Uterus (tissue), 4 donors: ENCODE measurements at places on chromosomes 2 and 18. TPM values are rescaled to one million over a fixed set of nuclear protein-coding genes. Genes with fewer than 3 reads are reported as not detected.

DNA sequence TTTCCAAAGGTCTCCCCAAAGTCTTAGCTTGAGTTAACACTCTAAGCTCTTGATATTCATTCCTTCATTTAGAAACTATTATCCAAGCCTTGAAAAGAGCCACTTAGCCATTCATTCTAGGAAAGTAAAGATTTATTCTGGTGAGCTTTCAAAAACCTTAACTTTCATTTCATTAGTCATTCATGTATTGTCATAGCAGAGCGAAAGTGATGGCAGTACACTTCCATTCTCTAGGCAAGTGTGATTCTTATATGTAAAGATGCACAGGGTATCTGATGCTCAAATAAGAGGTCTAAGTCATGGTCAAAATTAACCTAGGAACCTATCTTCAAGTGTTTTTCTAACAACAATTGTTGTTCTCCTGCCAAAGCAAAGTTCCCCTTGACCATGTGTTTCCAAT, 553.0 kb upstream of the FANCL start:
- DNase-seq = no peak

DNA sequence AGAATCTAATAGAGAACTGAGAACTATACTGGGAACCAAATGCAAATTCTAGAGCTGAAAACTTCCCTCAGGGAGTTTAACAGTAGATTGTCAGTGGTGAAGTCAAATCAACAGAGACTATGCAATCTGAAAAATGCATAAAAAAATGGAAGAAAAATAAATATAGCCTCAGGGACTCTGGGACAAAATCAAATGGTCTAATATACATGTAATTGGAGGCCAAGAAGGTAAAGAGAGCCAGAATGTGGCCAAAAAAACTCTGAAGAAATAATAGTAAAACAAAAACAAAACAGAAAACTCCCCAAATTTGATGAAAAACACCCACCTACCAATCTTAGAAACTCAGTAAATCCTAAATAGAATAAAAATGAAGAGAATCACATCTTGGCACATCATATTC, 16.5 kb downstream of the DNAJC27 start:
- no peak for DNase-seq

- DNase-seq = no peak
These were observed 59.5 kb downstream of the ATAD2B start for GRCh38 chr2:23867449-23867848.

DNA sequence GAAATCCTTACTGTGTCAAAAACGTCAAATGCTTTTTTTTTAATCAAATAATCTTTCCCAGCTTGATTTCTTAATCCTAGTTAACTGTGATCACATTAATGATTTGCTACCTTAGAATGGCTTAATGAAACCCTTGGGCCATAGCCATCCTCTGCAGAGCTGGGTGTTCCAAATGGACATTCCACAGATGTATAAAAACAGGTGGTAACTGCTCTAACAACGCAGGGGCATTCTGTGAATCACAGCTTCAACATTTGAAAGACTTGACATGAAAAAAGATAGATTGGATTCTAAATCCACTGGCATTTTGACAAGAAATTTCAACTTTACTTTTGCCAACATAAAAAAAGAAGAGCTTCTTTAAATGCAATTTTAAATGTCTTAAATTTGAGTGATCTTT, 69.8 kb upstream of the RASGRP3 start:
- DNase-seq = no peak

DNA sequence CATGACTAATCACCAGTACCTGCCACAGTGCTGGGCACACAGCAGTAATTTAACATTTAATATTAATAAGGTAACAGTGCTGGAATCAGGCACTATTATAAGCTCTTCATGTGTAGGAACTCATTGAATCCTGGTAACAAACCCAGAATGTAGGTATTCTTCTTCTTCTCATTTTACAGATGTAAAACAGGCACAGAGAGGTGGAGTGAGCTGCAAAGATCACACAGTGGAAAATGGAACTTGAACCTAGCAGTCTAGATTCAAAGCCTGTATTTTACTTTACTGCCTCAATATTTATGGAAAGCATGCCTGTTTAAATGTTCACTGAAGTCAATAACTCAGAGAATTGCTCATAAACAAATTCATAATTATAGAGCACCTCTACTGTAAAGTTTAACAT, 3.7 kb upstream of the VAPA start:
- DNase-seq = no peak

- no peak for DNase-seq
These were observed 241.1 kb upstream of the VWC2L start for GRCh38 chr2:214169736-214170135.

- DNase-seq = no peak
These were observed 62.2 kb downstream of the PTRHD1 start for GRCh38 chr2:24731040-24731439.

GRCh38 chr2:237824085-237824484, 25.5 kb downstream of the RBM44 start:
- DNase-seq = no peak

GRCh38 chr18:56639104-56639381, 651 bp upstream of the TXNL1 start:
- DNase-seq = no peak

Gene EPB41L3
- total RNA-seq = 75.4 TPM

Gene IGFBP2
- 127 TPM for total RNA-seq

Gene PTPRN
- total RNA-seq = 0.55 TPM
